IMR-90 (cell line): ENCODE measurements at places on chromosomes 7 and 10. TPM values are rescaled to one million over a fixed set of nuclear protein-coding genes. Genes with fewer than 3 reads are reported as not detected.
A peak's percentile ranks its signal among the peaks of the same experiment; 100 is the strongest.

- no peak for DNase-seq
These were observed 227.1 kb upstream of the SH2B2 start for GRCh38 chr7:102059524-102059923.

ODAD2 gene
- 0.42 and 0.53 TPM in 2 replicates for polyA plus RNA-seq

NKX1-2 gene
- polyA plus RNA-seq: not detected in 2 replicates

POM121 gene
- polyA plus RNA-seq: 14.4 and 15.5 TPM in 2 replicates

- DNase-seq: no peak
These were observed 45.7 kb upstream of the NXPH1 start for GRCh38 chr7:8387551-8388256.

DNA sequence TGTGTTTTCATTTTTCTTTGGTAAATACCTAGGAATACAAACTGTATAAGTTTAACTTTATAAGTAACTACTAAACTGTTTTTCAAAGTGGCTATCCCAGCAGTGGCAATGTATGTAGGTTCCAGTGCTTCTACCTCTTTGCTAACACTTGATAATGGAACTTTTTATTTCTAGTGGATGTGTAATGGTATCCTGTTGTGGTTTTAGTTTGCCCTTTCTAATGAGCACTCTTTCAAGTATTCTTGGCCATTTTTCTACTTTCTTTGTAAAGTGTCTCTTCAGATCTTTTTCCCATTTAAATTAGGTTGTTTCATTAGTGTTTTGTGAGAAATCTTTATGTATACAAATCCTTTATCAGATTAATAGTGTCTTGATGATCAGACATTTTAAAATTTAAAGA, 4.6 kb downstream of the KIF20B start:
- DNase-seq: peak; percentile 28

- DNase-seq: no peak
These were observed 233.5 kb downstream of the WDR11 start for GRCh38 chr10:121084675-121085070.

- peak; percentile 39 for DNase-seq
These were observed 226.4 kb downstream of the TWIST1 start for GRCh38 chr7:18890885-18891621.

DNA sequence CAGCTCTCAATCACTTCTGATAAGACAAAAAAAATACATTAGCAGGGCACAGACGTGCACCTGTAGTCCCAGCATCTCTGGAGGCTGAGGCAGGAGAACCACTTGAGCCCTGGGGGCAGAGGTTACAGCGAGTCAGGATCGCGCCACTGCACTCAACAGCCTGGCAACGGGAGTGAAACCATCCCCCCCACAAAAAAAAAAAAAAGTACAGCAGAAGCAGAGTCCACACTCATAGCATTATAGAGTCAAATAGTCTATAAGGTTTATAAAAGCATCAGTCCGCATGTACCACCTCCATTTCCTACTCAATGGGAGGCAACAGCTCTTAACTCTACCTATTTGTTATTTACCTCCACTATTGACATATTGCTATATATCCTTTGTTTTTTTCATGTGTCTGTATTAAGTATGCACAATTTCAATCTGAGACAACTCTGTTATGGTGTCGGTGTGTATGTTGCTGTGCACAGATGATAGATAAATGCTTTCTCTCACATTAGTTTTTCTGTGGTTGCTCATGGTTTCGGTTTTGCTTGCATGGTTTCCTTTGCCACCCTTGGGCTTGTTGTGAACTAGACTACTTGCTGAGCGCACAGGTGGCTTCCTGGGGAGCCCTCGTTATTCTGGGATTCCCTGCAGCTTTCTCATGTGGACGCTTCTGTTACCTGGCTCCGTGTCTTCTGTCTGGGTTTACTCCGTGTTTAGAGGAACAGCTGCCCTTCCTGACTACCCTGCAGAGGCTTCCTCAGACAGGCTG, 40.4 kb downstream of the PROSER2 start:
- DNase-seq: no peak

DRGX gene
- not detected in 2 replicates for polyA plus RNA-seq

DNA sequence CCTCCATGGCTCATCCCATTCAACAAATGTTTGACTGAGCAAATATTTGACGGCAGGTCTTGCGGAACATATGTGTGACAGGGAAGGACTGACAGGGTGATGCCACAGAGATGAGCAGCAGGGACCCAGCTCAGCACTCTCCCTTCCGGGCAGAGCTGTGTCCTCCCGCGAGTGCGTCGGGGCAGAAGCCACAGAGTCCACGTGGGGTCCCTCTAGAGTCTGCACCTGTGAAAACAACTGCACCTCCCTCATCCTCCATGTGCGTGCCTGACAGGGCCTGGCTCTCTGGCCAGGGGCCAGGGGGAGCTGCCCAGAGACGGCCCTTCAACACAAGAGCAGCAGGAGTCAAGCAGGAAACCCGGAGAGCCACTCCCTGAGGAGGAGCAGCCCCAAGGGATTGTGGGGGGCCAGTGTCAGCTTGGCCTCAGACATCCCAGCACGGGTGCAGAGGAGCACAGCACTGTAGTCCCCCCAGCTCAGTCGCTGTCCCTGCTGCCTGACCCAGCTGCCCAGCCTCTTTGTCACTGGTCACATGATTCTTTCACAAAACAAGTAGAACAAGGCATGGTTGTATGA, 83.6 kb upstream of the TMEM72 start:
- DNase-seq: no peak

SORCS1 gene
- not detected in 2 replicates for polyA plus RNA-seq

DNA sequence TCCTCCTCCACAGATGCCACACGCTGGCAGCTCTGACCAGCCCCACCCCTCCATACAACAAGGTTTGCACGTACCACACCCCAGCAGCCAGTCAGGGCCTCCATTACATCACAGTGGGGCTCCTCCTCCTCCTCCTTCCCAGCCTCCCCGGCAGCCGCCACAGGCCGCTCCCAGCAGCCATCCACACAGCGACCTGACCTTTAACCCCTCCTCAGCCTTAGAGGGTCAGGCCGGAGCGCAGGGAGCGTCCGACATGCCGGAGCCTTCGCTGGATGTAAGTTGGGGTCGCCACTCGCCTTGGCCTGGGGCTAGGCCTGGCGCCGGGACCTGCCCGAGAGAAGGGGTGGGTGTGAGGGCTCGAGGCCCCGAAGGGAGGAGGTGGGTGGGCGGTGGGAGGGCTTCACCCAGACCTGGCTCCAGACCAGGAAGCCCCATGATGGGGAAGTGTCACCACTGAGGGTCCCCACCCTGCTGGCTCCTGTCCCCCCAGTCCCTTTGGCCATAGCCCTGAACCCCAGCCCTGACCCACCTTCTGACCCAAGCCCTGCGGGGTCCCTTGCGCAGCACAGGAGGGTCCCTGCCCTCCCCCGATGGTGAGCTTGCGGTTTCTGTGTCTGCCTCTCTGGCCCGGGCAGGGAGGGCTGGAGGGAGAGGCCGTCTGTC, 36.2 kb upstream of the PPIF start:
- no peak for DNase-seq

- no peak for DNase-seq
These were observed 63.8 kb downstream of the CCSER2 start for GRCh38 chr10:84392181-84392580.

DNA sequence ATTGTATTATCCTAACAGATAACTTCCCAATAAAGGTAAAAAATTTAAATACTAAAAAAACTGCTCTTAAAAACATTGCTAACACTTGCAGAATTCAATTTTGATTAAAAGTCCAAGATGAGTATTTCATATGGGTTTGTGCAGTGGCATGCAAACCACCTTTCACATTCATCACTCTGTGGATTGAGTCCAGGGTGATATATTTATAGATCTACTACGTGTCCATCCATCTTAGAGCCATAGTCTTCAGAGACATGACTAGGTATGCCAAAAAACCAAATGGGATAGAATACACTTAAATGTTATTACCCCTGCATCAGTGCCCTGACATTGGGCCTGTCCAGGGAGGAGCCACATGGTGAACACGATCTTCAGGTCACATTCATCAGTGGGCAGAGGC, 96.0 kb downstream of the DOCK4 start:
- DNase-seq: no peak

GRCh38 chr10:72089618-72090017, 1.3 kb upstream of the SPOCK2 start:
- DNase-seq: no peak

COL13A1 gene
- 31.3 and 32.0 TPM in 2 replicates for polyA plus RNA-seq

SORCS3 gene
- polyA plus RNA-seq: not detected in 2 replicates

- no peak for DNase-seq
These were observed 30.6 kb downstream of the DRGX start for GRCh38 chr10:49365275-49365674.

GRCh38 chr10:60282771-60283353, 106.8 kb downstream of the ANK3 start:
- peak; percentile 56 for DNase-seq

GRCh38 chr7:7861211-7861633, 107.4 kb upstream of the GLCCI1 start:
- DNase-seq: peak; percentile 87

CPVL gene
- not detected in 2 replicates for polyA plus RNA-seq

MYH16 gene
- 0.03 and 0.09 TPM in 2 replicates for polyA plus RNA-seq

GRCh38 chr10:5590816-5591215, 66.1 kb downstream of the CALML3 start:
- no peak for DNase-seq

DNA sequence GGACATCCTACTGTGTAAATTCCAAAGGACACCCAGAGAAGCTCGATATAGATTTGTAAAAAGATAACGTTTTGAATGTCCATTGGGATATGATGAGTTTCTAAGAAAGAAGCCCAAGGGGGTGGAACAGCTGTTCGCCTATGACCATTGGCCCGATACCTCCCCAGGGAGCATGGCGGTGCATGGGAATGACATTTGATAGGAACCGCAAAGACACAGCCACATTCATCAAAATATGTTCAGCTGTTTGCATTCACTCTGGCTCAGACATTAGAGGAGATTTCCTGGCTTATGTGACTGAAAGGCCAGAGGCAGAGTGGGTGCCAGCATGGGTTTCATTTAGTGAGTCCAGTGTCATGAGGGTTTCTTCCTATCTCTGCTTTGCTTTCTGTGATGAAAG, 56.0 kb upstream of the BAIAP2L1 start:
- DNase-seq: no peak

- DNase-seq: no peak
These were observed 898.3 kb downstream of the REEP3 start for GRCh38 chr10:64419461-64419860.

GRCh38 chr7:130444234-130444633, 3.4 kb upstream of the CEP41 start:
- peak; percentile 63 for DNase-seq

DNA sequence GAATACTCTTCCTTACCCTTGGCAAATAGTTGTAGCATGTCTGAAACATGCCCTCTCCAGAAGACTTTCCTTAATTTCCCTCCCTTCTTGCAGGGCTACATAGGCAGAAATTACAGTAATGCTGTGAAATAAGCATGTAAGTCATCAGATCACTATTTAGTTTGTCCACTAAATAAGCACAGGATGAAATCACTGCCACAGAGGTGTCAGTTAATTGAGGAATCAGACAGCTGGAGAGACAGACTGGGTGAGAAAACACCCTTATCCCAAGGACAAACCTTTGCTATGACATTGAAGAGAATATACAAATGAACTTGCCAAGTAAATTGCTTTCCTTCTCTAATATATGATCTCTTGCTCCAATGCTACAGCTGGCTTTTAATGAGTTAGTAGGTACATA, 129.3 kb downstream of the CHRM2 start:
- DNase-seq: peak; percentile 46

DNA sequence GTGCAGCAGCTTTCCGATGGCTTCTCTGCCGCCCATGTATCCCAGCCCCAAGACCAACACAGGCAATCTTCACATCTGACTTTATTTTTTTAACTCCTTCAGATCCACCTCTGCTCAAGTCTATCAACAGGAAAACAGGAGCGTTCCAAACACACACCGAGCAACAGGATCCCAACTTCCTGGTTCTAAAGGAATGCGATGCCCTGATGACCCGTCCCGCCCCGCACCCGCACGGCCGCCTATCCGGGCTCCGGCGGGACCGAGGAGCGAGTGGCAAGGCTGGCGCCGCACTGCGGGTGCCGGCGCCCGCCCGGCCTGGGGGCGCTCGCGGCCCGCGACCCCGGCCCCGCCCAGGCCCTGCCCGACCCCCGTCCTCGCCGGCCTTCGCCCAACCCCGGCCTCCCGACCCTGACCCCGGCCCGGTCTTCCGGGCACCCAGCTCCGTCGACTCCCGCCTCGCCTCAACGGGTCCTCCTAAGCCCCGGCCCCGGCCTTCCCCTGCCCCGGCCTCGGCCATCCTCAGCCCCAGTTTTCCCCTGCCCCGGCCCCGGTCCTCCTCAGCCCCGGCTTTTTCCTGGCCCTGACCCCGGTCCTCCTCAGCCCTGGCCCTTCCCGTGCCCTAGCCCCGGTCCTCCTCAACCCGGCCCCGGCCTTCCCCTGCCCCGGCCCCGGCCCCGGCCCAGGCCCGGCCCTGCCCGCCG, 730 bp downstream of the LARP4B start:
- DNase-seq: peak; percentile 30

GRCh38 chr7:83077328-83077727, 85.4 kb downstream of the PCLO start:
- DNase-seq: no peak

VWA2 gene
- polyA plus RNA-seq: not detected in 2 replicates

DNA sequence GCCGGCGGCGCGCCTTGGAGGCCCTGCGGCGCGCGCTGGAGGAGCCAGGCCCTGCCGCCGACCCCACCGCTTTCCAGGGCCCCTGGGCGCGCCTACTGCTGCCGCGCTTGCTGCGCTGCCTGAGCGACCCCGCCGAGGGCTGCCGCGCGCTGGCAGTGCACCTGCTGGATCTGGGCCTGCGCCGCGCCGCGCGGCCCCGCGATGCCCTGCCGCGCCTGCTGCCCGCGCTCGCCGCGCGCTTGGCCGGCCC, 280 bp downstream of the DNAAF5 start:
- DNase-seq: no peak

GRCh38 chr10:110434489-110435096, 63.1 kb upstream of the DUSP5 start:
- DNase-seq: no peak

PODXL gene
- polyA plus RNA-seq: 3.8 and 4.2 TPM in 2 replicates

- no peak for DNase-seq
These were observed 383.4 kb downstream of the AUTS2 start for GRCh38 chr7:69981646-69982045.

GRCh38 chr7:138587485-138587884, 113.7 kb downstream of the SVOPL start:
- no peak for DNase-seq

GRCh38 chr7:111865430-111865829, 303.1 kb upstream of the IMMP2L start:
- DNase-seq: no peak

DNA sequence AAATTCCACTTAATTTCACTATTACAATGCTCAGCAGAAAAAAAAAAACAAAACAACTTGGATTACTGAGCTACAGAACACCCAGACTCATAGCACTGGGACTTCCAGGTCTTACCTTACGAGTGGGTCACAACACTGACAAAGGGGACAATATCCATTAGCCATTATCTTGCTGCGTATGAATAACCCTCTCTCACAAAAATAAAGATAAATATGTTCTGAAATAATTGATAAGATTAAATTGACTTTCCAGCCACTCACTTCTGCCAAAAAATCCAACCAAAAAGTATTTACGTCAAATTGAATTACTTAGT, 128.7 kb downstream of the PKD1L1 start:
- DNase-seq: no peak

GRCh38 chr10:131748191-131748590, 152.6 kb upstream of the PPP2R2D start:
- no peak for DNase-seq

- DNase-seq: no peak
These were observed 11.0 kb upstream of the SH2D4B start for GRCh38 chr10:80526742-80527141.

GRCh38 chr10:129605986-129606518, 139.0 kb downstream of the MGMT start:
- no peak for DNase-seq

WEE2 gene
- polyA plus RNA-seq: not detected in 2 replicates
